Metanephros (tissue), 2 donors: ENCODE measurements at places on chromosomes 11 and 22. TPM values are rescaled to one million over a fixed set of nuclear protein-coding genes. Genes with fewer than 3 reads are reported as not detected.

The SCUBE2 gene
- 13.6 TPM for total RNA-seq

The CLCF1 gene
- 3.5 TPM for total RNA-seq

The C11orf97 gene
- total RNA-seq, result 0.53 TPM

The FGF4 gene
- total RNA-seq, result not detected

The APOL5 gene
- total RNA-seq, result 0.18 TPM

The OR51B5 gene
- 2.3 TPM for total RNA-seq

The ACTN3 gene
- 37.8 TPM for total RNA-seq

The SHISA8 gene
- total RNA-seq, result 0.82 TPM

The HTR3A gene
- 0.18 TPM for total RNA-seq

The MPPED2 gene
- 28.1 TPM for total RNA-seq

The MIAT gene
- 2.6 TPM for total RNA-seq

The OVCH2 gene
- total RNA-seq, result 5.3 TPM

The PSMC3 gene
- 56.9 TPM for total RNA-seq

The YPEL4 gene
- total RNA-seq, result 1.9 TPM

The GRIK4 gene
- 1.4 TPM for total RNA-seq
